ENCODE measurements at places on chromosomes 6 and 20.
A peak's percentile ranks its signal among the peaks of the same experiment; 100 is the strongest.

DNA sequence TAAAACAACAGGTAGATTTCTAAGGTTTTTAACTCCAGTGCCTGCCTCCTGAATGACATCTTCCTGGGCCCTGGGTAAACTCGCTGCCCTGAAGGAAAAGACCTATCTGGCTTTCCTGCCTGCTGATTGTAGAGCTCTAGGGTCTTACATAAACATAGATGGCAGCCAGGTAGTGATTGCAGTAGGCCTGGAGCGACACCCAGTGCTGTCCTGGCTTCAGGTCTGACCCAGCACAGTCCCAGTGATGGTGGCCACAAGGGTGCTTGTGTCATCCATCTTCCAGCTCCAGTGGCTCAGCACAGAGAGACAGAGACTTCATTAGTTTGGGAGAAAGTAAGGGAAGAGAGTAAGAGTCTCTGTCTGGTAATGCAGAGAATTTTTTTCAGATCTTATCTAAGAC lies 542.9 kb upstream of the IMPG1 start:
- no peak for DNase-seq

GRCh38 chr6:163860287-163861081 lies 446.0 kb downstream of the QKI start:
- no peak for DNase-seq

- DNase-seq = no peak
These were observed 40.1 kb upstream of the PMEPA1 start for GRCh38 chr20:57749869-57750268.

GRCh38 chr20:57831326-57831992 lies 121.6 kb upstream of the PMEPA1 start:
- no peak for DNase-seq

DNA sequence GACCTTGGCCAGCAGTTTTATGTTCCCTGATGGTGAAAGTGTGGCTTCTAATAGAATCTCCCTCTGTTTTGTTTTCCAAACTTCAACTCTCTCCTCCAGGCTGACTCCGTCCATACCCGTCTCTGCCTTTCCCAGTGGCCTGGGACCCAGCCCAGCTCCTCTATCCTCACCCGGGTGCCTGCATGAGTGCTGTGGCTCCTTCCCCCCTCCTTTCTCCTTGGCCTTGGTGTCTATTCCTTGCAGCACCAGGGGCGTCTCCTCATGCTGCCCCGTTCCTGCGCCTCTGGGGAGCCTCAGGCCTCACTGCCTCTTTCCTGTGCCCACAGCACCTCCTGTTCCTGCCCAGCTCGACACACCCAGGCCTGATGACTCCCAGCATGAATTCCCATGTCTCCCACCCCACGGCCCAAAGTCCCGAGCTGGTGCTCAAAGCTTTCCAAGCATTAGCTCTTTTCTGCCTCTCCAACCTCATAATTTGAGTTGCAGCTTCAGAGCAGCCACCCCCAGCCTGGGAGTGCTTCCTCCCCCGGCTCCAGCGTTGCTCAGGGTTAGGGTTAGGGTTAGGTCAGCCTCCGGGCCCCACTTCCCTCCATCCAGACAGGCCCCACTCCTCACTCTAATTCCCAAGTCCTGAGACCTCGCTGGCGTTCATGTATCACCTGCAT lies 56.3 kb upstream of the AFDN start:
- DNase-seq = no peak

DNA sequence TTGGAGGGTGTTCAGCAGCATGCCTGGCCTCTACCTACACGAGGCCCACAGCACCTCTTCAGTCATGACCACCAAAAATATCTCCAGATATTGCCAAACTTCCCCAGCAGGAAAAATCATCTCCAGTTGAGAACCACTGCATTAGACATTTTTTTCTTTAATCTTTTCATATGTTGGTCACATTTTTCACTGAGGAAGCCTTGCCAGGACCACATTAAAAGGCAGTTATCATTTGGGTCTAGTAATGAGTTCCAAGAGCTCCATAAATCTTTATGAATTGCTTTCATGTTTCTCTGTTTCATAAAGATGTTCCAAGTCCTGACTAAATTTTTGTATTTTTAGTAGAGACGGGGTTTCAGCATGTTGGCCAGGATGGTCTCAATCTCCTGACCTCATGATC lies 28.8 kb downstream of the MTRES1 start:
- DNase-seq = no peak

DNA sequence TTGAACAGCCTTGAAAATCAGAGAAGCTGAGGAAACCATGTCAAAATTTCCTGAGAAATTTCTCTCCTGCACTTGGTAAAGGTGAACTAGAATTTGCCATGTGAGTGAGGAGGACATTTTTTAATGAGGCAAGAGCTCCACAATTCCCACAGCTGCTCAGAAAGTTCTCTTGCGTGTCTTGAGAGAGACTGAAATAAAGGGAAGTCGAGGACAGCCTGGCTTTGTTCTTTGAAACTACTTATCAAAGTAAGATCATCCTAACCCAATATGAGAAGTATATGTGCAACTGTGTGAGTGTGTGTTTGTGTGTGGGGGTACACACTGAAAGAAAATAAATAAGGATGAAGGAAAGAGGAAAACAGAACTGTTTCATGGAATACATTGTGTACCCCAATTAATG lies 163.4 kb downstream of the SLC24A3 start:
- no peak for DNase-seq

DNA sequence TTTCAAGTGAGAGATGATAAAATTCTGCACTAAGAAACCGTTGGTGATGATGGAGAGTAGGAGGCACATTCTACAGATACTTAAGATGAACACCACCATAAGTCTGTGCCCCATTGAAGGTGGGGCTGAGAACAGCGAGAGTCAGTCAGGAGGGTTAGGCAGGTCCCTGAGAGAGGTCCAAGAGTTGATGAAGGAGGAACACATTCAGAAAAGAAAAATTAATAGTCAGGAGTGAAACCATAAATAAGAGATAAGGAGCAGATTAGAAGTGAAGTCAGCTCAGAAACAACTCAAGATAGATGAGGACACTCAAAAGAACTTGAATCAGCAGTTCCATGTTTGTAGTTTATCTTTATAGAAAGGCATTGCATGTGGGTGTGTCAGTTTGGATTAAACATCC lies 727.2 kb upstream of the MARCKS start:
- no peak for DNase-seq

- no peak for DNase-seq
These were observed 306.0 kb downstream of the EYA4 start for GRCh38 chr6:133547136-133547535.

DNA sequence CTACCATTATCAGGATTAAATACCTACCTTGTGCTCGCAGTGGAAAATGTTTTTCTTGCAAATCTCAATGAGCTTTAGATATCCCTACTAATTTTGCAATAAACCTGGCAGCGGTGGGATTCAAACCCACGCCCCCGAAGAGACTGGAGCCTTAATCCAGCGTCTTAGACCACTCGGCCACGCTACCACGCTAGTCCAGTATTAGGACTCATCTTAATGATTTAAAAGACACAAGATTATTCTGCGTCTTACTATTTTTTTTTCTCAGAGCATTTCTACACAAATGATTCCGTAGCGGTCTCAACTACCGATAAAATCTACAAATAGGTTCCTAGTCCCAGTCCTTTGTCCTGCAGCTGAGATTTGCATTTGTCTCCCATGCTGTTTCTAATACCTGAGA lies 35.2 kb upstream of the ZSCAN23 start:
- no peak for DNase-seq

GRCh38 chr6:514396-514978 lies 122.9 kb downstream of the IRF4 start:
- no peak for DNase-seq

GRCh38 chr6:137589067-137589848 lies 95.1 kb upstream of the OLIG3 start:
- no peak for DNase-seq

GRCh38 chr6:105832313-105832761 lies 253.8 kb upstream of the PRDM1 start:
- DNase-seq = no peak

GRCh38 chr6:113734982-113735381 lies 122.2 kb upstream of the MARCKS start:
- DNase-seq = no peak

DNA sequence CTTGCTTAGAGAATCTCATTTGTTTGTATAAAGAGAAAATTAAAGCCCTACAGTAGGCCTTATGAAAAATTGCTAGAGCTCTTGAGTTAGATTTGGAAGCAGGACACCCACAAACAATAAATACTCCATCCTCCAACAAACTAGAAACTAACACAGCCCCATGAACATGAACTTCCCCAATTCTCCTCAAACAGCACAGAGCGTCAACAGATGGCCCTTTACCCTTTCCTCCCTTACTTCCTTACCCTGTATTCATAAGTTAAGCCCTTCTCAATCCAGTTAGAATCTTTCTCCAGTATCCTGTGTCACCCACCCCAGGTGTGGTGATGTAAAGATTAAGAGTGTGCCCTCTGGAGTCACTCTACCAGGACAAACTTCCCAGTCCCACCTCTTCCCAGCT lies 113.7 kb downstream of the UNC5CL start:
- DNase-seq = no peak

GRCh38 chr6:47292944-47293343 lies 16.8 kb downstream of the TNFRSF21 start:
- DNase-seq = no peak

DNA sequence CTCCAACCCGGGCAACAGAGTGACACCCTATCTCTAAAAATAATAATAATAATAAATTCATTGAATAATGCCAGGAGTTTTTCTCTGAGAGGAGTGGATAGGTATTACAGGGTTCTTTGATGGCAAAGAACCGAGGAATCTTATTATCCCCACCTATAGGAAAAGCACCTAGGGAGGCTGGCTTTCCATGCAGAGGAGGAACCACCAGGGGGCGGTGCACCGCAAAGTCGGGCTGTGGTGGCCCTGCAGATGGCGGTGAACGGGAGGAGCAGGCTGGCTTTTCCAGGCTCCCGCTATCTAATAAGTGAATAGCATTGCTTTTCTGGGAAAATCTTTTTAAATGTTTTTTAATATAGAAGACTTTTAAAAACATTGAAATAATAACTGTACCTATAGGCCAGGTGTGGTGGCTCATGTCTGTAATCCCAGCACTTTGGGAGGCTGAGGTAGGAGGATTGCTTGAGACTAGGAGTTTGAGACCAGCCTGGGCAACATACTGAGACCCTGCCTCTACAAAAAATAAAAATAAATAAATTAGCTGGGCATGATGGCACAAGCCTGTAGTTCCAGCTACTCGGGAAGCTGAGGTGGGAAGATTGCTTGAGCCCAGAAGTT lies 864.2 kb downstream of the KIF16B start:
- no peak for DNase-seq

GRCh38 chr6:138109042-138109997 lies 2.1 kb upstream of the PERP start:
- peak; percentile 69 for DNase-seq

GRCh38 chr6:33799454-33800113 lies 4.2 kb downstream of the MLN start:
- DNase-seq = no peak

GRCh38 chr20:62411479-62412193 lies 4.6 kb upstream of the CABLES2 start:
- no peak for DNase-seq

- no peak for DNase-seq
These were observed 656.6 kb downstream of the KIF16B start for GRCh38 chr20:15916623-15917022.

DNA sequence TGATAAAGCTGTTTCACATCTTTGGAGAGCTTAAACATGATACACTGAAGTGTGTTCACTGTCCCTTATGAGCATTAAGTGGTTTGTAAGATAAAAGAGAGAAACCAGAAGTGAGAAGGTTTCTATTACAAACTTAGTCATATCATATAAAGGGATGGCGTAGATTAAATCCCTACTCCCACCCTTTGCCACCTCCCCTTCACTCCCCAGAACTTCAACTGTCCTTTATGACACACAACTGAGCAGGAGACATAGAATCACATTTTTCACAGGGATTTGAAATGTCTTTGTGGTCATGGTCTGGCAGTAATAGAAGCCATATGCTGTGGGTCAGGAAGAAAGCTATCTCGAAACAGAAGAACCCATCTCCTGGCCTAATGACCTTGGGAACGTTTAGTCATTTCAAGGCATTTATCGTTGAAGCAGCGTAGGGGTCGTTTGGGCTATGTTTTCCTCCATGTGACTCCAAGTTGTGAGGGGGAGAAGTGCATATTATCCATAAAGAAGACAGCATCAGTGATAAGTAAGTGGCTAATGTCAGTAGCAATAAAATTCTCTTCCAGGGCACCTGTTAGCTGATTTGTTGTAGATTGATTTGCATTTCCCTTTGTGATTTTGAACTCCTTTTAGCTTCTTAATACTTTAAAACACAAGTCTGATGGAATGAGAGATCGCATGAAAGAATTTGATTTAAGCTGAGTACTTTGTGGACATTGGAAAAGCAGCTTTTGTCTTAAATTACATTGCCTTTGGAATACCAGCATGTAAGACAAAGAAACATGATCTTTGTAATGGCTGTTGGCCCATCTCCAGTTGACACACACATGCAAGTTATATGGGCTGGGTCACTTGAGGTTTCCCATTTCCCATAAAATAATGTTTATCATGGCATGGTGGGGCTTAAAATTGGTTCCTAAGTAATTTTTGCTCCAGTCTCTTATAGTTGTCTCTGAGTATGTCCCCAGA lies 501.5 kb upstream of the FLRT3 start:
- DNase-seq = no peak

DNA sequence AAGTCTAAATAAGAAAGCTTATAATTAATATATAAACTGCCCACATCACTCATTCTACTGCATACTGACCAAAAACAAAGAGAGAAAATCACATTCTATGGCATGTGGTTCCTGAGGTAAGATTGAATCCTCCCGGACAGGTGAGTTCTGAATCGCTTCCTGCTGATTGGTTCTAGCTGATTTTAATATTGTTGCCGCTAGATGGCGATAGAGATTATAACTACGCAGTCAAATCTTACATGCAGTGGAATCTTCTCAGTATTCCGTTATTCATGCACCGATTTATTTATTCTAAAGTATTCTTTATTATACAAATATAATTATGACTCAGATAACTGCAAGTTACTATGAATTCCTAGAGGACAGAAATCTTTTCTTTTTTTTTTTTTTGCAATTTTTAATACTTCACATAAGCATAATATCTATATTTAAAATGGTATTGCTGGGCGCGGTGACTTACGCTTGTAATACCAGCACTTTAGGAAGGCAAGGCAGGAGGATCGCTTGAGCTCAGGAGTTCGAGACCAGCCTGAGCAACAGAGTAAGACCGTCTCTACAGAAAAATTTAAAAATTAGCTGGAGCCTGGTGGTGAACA lies 24.2 kb upstream of the TMX4 start:
- no peak for DNase-seq

DNA sequence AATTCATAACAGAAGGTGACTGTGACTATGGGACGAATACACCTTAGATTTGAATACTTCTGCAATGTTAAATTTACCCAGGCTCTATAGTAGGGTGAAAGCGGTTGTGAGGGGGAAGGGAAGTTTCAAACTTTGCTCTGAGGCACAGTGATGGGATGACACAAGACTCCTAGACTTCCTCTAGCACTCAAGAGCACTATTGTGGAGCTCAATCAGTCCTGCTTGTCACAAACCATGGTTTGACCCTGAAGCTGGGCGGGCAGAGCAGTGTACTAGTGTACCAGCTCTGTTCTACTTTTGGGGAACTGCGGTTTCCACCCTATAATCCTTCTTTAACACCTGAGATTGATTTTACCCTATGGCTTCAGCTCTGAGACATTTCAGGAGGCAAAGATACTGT lies 17.1 kb downstream of the TRIM27 start:
- no peak for DNase-seq

Data from stimulated activated CD4-positive, alpha-beta T cell treated with anti-CD3 and anti-CD28 coated beads, TNF-alpha, amount 100 ng/mL, for 4 hours (primary cell).